Large intestine (tissue), 12 donors: ENCODE measurements at places on chromosomes 7 and 10.

GRCh38 chr7:140889645-140890044 is 35.1 kb downstream of the BRAF start:
- DNase-seq, result no peak

GRCh38 chr7:124635416-124635815 is 130.2 kb downstream of the GPR37 start:
- DNase-seq, result no peak

DNA sequence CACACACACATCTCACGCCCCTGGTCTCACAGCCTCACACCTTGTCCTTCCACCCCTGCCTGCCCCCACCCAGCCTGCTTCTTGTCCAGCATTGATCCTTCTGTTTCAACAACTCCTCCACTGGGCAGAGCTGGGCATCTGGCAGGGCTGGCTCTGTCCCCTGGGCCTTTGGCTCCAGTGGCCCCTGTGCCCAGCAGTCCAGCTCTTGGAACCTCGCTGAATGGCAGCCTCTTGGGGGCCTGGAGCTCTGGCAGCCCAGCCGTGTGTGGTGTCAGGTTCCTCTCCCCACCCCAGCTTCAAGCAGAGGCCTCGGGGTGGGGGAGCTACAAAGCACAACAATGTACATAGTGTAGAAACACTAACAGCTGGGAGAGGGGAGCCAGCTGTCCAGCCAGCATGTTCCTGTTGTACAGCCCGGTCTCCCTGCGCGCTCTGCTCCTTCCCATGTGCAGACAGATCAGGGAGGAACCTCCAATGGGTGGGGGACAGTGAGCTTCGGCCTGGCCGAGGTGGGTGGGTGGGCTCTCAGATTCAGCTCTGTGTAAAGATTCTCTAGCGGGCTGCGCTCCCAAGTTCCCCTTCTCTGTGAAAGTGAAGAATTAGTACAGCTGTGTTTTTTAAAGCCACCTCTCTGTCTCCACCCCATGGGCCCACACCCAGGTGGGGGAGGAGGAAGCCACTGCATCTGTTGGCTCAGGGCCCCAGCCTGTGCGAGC is 19.4 kb downstream of the ZMIZ2 start:
- DNase-seq, result peak; percentile 68

- DNase-seq, result no peak
Measured at GRCh38 chr10:125396676-125397075, 236.3 kb upstream of the CTBP2 start.

DNA sequence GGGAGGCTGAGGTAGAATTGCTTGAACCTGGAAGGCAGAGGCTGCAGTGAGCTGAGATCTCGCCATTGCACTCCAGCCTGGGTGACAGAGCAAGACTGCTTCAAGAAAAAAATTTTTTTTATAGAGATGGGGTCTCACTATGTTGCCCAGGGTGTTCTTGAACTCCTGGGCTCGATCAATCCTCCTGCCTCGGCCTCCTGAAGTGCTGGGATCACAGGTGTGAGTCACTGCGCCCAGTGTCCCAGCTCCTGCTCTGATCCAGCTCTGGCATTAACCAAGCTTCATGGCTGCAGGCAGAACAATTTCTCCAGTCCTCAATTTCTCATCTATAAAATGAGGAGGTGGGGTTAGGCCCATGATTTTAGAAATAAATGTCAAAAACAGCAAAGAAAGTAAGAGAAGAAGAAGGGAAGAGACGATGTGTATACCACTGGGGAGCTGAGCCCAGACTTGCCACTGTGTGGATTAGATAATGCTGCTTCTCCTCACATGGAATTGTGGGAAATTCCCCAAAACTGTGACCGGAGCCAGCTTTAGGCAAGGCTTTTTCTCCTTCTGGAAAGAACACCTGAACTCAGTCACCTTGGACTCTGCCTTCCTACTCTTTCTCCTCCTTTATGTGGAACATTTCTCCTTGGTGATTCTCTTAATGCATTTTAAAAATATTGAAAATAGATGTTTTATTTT is 25.5 kb downstream of the IL15RA start:
- no peak for DNase-seq

DNA sequence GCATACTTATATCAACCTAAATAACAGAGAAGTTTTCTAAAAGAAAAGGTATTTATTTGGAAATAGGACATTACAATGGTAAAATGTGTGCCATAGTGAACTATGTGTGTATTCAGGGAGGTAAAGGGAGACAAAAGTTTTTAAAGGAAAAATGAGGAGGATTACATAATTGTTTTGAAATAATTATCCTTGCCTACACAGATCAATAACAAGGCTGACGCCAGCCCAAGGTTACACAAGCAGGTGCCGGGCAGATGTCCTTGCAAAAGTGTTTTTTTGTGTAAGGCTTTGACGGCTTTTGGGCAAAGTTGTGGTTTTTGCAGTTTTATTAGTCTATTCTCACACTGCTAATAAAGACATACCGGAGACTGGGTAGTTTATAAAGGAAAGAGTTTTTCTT is 22.7 kb upstream of the SLC35B4 start:
- no peak for DNase-seq

- DNase-seq, result no peak
Measured at GRCh38 chr7:101058355-101058754, 26.9 kb upstream of the TRIM56 start.

GRCh38 chr7:131570401-131570800 is 14.0 kb upstream of the PODXL start:
- no peak for DNase-seq

DNA sequence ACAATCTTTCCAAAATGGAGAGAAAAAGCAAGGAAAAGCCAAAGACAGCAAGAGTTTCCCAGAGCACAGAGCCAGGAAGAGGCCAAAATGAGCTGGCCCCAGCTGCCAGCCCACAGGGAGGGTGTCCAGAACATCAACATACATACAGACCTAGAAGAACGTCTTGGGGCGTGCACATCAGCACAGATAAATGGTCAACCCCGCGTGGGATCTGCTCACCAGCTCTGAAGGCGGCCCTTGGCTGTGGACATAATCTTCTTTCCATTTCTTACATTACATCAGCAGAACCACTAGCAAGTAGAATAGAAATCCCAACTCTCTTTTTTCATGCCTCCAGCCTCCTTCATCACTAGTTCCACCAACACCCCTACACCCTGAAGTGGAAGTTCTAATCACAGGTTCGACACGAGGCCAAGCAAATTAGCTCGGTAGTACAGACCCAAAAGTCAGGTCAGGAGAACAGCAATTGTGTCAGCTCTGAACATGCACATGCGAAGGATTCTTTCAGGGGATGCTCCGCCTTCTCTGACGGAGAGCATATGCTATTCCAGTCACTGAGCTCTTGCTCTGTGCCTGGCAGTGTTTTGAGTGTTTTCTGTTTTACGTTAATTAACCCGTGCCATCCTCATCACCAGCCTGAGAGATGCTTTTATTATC is 16.4 kb downstream of the SH3PXD2A start:
- no peak for DNase-seq

GRCh38 chr7:154699417-154699816 is 303.5 kb downstream of the PAXIP1 start:
- DNase-seq, result no peak

DNA sequence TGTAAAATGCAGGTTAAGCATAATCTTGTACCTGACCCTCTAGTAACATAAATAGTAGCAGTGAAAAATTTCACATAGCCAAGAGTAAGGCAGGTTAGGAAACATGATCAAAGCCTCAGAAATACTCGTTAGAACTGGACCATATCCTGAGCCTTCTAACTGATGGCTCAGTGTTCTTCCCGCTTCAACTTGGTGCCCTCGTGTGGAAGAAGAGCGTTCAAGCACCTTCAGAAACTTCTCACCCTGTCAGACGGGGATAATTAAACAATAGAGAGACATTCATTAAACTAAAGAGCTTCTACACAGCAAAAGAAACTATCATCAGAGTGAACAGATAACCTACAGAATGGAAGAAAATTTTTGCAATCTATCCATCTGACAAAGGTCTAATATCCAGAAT is 124.5 kb downstream of the MYOF start:
- no peak for DNase-seq

- peak; percentile 15 for DNase-seq
Measured at GRCh38 chr10:65805993-65806392, 1119.8 kb upstream of the LRRTM3 start.

GRCh38 chr10:68235581-68235980 is 3.7 kb upstream of the ATOH7 start:
- no peak for DNase-seq

- no peak for DNase-seq
Measured at GRCh38 chr7:125568799-125569198, 639.2 kb upstream of the POT1 start.

DNA sequence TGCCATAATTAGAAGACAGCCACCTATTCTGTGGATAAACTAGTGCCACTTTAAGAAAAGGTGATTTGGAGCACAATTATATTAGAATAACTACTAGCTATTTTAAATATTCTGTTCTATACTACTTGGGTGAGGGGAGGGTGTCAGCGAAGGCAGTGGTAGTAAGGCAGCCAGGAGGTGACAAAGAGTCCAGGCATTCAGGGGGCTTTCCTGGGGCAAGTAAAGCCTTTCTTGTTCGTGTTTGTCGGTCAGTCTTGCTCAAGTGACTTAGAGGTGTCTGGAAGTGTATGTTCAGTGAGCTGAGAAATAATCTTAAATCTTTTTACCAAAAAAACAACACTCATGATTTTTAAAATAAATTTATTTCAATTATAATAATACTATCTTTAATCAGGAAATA is 34.4 kb downstream of the ADD3 start:
- no peak for DNase-seq

- peak; percentile 84 for DNase-seq
Measured at GRCh38 chr7:94907026-94907810, at the start of gene PPP1R9A. PPP1R9A (plus strand) TSS chr7:94907594; CDS start chr7:94910114, 2,520 bp downstream.

DNA sequence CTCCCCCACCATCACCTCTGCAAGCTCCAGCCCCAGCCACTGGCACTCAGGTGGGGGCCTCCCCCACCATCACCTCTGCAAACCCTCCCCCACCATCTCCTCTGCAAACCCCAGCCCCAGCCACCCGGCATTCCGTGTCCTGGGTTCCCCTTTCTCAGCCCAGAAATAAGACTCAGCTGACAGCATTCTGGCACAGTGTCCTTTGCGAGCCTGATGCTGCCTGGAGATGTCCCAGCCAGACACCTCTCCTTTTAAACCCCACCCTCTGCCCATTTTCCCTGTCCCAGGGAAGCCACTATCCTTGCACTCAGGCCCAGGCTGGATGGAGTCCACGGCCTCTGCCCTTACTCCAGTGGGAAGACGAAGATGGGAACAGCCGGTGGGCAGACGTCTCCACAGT is 49.8 kb downstream of the ELFN1 start:
- DNase-seq, result no peak

GRCh38 chr10:21308018-21308417 is 217.5 kb downstream of the SKIDA1 start:
- DNase-seq, result no peak

GRCh38 chr7:43479042-43479441 is 103.9 kb upstream of the STK17A start:
- no peak for DNase-seq

GRCh38 chr10:43121444-43121843 is 16.8 kb upstream of the CSGALNACT2 start:
- DNase-seq, result no peak

DNA sequence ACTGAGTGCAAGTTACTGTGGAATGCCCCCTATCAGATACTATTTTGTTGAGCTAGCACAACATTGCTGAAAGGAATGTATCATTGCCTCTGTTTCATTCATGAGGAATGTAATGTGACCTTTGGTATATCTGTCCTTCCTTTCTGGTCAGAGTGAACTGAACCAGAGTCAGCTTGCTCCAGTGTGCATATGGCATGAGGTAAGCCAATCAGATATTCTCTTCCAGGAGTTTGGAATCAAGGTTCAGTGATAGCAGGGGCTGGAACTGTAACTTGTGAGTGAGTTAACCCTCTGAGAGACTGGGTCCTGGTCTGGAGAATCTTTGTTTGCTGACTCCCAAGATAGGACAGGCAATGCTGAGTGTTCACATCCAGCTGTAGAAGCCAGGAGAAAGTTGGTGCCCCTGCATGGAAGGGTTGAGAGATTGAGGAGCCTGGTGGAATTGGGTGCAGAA is 45.3 kb upstream of the OSBPL3 start:
- peak; percentile 94 for DNase-seq

DNA sequence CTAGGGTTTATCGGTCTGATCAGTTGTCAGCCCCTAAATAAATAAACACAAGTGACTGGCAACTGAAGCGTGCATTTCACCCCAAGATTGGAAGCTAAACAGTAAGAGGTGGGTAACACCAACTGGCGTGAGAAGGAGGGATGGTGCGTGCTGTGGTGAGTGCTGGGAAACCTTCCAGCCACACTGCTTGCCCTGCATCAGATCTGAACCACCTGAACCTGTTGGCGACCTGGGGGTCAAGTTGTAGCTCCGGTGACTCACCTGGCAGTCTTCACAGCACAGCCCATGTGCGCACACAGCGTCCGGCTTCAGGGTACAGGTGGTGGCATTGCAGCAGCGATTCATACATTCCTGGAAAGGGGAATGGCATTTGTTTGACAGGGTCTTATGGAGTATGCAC is 170.1 kb downstream of the FANK1 start:
- DNase-seq, result no peak

GRCh38 chr7:51301806-51302205 is 14.8 kb downstream of the COBL start:
- no peak for DNase-seq

GRCh38 chr10:38003588-38003987 is 6.9 kb upstream of the ZNF33A start:
- no peak for DNase-seq

- no peak for DNase-seq
Measured at GRCh38 chr7:138755842-138756590, 41.8 kb upstream of the TMEM213 start.

- DNase-seq, result no peak
Measured at GRCh38 chr10:79069325-79070080, 737 bp downstream of the ZMIZ1 start.

DNA sequence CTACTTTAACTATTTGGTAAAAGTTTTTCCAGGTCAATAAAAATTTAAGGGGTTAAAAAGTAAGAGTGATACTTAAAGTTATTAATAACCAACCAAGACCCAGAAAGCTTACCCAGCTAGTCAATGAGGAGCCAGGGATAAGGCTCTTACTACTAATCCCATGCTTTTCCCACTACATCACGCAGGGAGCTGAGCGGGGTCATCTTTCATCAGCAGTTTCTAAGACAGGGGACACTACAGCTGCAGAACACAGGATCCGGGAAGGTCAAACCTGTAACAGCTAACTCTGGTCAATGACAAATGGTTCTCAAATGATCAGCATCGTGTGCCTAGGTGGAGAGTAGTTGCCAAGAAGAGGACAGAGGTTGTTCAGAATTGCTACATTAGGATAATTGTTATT is 65.1 kb downstream of the RSU1 start:
- no peak for DNase-seq

- DNase-seq, result no peak
Measured at GRCh38 chr7:17010637-17011300, 129.0 kb upstream of the AGR3 start.

GRCh38 chr10:66996996-66997395 is 71.2 kb downstream of the LRRTM3 start:
- no peak for DNase-seq

DNA sequence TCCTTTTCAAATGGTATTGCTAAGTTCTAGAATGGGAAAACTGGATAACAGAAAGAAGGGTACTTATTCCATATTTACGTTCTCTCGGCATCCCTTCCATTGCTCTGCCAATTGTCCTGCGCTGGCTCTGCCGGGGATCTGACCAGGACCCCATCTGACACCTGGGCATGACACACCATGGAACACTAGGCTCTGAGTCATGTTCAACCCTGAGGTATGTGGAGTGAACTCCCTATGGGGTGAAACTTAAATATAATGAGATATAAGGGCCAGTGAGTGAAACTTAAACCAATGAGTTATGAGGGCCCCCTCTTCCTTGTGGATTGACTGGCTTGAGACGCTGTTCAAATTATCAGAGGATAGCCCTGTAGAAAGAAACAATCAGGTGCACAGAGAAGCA is 55.1 kb upstream of the ZEB1 start:
- no peak for DNase-seq

GRCh38 chr10:75395066-75395931 is 6.3 kb downstream of the ZNF503 start:
- peak; percentile 69 for DNase-seq
